ENCODE measurements at places on chromosomes 13 and 19.

GRCh38 chr13:67619995-67620380 lies 389.9 kb upstream of the PCDH9 start:
- no peak for DNase-seq

DNA sequence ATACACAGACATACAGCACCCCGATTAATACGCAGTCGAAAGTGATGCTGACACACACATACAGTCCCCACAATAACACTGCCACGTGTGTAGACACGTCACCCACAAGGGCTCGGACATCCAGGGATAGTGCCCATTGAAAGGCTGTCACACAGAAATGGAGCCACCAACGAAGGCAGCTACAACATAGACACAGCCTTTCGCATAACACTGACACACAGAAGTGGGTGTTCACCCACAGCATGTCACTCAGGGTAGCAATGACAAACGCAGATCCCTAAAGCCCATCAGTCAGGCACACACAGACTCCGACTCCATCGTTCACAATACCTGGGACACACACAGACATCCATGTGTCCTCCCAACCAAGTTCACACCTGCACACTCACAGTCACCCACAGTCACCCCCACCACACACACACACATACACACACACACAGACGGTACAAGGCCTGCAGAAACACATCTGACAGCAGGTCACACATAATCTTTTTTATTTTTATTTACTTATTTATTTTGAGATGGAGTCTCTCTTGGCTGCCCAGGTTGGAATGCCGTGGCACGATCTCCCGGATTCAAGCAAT lies 10.4 kb upstream of the NANOS3 start:
- DNase-seq = no peak

GRCh38 chr13:43307221-43307920 lies 284.0 kb downstream of the DNAJC15 start:
- no peak for DNase-seq

DNA sequence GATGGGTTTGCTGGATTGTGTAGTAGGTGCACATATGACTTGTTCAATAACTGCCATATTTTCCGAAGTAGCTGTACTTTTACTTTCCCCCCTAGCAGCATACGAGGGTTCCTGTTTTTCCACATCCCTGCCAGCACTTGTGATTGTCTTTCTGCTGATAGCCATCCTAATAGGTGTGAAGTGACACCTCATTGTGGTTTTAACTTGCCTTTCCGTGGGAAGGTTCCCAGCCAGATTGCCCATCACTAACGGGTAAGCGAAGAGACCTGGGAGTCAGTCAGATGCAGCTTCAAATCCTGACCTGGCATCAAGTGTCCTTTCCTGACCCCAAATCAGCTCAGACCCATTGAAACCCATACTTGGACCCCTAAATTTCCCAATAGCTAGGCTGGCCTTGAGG lies 4.5 kb downstream of the CLPTM1 start:
- no peak for DNase-seq

DNA sequence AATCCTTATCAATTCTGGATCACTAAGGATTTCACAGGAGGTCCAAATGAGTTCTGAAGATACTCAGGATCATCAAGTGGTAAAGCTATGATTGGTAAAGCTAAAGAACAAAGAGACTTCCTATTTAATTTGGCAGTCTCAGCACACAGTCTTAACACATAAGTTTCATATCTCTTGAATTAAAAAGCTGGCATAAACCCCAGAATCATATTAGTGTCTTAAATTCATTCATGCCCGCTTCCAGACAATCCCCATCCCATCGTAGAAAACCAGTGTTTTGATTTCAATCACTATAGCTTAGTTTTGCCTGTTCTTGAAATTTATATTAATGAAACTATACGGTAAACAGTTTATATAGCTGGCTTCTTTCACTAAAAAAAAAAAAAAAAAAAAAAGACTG lies 278.7 kb downstream of the DIAPH3 start:
- DNase-seq = no peak

- DNase-seq = no peak
Measured at GRCh38 chr19:32896516-32897214, 27.1 kb upstream of the SLC7A9 start.

GRCh38 chr19:23222998-23223652 lies 27.1 kb downstream of the ZNF724 start:
- DNase-seq = no peak

DNA sequence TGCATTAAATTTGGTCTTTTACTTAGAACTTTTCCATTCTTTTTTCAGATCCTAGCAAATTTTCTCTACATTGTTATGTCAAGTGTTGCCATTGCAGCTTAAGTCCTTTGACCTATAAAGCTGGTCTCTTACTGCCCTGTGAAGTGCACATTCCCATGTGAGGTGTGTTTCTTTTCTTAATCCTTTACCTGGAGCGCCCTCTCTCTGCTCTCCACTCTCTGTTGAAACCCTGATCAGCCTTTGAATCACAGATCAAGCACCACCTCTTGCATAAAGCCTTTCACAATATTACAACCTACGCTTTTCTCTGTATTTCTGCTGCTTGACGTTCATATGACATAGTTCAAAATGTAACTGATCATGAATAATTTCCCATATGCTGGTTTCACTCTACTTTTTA lies 84.8 kb downstream of the PCDH17 start:
- DNase-seq = no peak

DNA sequence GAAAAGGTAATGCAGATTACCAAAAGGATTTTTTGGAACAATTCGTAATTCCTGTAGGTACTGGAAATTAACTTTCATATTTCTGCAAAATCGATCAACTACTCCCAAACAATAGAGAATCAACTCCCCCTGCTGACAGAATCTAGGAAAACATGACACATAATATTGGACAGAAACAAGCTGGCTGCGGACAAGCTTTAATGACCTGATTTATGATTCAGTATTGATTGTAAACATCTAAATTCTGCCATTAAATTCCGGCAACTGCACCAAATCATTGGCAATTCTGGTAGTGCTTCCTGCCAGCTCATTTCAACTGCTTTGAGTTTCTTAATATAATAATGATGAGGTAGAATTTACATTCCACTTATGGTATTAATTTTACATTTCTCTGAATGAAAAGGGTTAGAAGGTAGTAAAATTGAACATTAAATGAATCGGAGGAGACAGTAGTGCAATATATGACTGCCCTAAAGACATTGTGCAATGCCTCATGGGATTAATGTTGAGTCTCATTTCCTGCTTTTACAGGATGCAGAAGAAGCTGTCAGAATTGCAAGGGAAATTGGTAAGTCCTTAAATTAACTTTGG lies 146.5 kb downstream of the PCCA start:
- DNase-seq = peak; percentile 38

- peak; percentile 94 for DNase-seq
Measured at GRCh38 chr19:50607874-50608785, 31.6 kb downstream of the SYT3 start.

GRCh38 chr13:103734837-103735236 lies 668.6 kb upstream of the SLC10A2 start:
- no peak for DNase-seq

GRCh38 chr13:78659450-78659730 lies 435 bp upstream of the OBI1 start:
- no peak for DNase-seq

GRCh38 chr13:75934889-75935288 lies 298.8 kb downstream of the LMO7 start:
- DNase-seq = no peak

GRCh38 chr13:58004751-58005150 lies 373.2 kb downstream of the PCDH17 start:
- no peak for DNase-seq

GRCh38 chr13:20787180-20787579 lies 13.4 kb upstream of the EEF1AKMT1 start:
- no peak for DNase-seq

GRCh38 chr13:30645629-30646028 lies 27.9 kb downstream of the USPL1 start:
- DNase-seq = no peak

DNA sequence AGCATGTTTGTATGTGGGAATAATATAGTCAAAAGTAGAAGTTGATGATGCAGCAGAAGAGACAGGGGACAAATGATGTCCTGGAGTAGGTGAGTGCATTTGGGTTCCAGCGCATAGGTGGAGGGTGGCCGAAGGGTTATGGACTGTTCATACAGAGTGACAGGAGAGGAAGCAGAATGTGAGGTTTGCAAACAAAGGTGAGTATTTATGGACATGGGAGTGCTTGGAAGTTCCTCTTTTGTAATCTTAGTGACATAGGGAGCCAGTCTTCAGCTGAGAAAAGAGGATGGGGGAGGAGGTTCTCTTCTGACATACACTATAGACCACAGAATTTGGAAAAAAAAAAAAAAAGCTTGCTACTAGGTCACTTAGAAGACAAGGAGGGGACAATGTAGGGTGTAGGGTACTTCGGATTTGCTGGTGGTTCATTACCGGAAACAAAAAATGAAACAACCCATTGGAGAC lies 331.6 kb downstream of the DLEU7 start:
- DNase-seq = no peak

DNA sequence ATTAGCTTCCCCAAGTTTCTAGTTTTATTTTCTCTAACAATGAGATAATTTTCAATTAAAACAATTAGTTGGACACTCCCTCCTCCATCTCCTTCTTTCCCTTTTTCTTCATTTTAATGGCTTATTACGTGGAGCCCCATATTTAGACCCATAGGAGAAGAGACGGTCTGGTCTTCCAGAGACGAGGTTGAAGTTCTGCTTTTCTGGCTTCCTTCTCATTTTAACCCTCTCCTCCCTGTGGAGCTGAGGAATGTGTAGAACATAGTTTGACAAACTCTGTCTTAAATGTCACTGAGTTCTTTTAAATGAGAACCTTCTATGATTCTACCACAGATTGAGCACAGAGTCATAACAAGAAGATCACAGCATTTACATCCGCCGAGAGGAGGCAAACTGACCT lies 86.8 kb downstream of the EDNRB start:
- DNase-seq = no peak

DNA sequence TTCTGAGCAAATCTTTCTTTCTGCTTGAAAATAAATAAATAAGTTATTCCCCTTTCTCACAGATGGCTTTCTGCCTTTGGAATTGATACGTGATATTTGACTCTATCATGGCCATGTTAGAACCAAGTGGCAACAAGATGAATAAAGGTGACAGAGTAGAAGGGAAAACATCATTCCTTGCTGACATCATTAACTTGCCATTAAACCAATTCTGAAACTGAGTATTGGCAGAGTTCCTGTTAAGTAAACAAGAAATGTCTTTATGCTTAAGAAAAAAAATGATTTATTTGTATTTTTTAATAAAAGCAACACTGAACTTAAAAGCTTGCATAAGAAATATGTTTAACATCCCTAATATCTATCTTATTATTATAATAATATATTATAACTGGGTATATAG lies 828.1 kb downstream of the PCDH9 start:
- DNase-seq = no peak

GRCh38 chr13:100124265-100124664 lies 35.4 kb downstream of the PCCA start:
- no peak for DNase-seq

GRCh38 chr13:21045100-21045499 lies 16.3 kb downstream of the LATS2 start:
- DNase-seq = no peak

DNA sequence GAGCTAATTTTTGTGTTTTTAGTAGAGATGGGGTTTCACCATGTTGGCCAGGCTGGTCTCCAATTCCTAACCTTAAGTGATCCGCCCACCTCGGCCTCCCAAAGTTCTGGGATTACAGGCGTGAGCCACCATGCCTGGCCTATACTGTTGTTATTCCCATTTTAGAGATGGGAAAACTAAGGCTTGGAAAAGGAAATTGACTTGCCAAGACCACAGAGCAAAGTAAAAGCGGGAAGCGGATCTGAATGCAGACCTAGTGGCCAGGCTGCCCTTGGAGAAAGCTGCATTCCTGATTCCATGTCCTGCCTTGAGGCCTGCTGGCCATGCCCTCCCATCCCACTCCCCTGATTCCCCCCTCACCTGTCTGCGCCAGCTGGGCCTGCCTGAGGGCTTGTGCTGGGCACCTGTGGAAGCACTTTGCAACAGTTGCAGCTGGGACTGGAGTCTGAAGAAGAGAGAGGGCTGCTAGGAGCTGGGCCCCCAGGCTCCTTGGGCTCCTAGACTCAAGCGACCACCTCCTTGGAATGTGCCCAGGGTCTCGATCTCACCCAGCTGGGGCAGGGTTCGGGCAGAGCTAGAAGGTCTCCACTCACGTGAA lies 5.7 kb downstream of the PALM3 start:
- no peak for DNase-seq

- DNase-seq = no peak
Measured at GRCh38 chr13:49071341-49071937, 95.7 kb downstream of the FNDC3A start.

- DNase-seq = no peak
Measured at GRCh38 chr13:53028637-53029203, at the start of gene OLFM4. Gene OLFM4 (plus strand): TSS chr13:53028813. CDS start chr13:53028837, 24 bp downstream.

- DNase-seq = no peak
Measured at GRCh38 chr19:6602729-6603114, 11.8 kb upstream of the CD70 start.

DNA sequence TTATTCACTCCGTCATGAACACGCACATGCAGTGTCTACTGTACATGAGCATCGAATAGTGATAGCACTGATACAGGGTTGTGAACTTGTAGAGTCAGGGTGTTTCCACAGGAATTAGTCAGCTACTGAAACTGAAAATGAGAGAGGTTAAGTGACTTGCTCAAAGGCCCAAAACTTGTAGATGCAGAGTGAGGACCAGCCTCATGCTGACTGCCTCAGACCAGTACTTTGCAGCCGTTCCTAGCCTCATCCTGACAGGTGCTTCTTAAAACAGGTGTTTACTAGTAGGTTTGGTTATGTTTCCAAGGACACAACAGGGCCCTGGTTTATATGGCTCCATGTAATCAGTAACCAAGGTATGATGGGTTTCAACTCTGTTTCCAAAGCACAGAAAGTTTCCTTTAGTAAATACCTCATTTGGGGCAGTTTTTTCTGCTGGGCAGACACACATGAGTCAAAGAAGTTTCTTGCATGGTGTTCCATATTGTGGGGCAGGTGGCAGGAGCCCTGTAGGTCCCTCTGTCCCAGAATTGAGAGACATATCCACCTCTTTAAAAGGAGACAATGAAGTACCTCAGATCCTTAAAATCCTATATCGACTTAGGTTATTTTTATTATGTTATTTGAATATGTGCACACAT lies 16.0 kb downstream of the FGF9 start:
- DNase-seq = no peak

GRCh38 chr19:35885225-35885738 lies 15.1 kb downstream of the NFKBID start:
- no peak for DNase-seq

DNA sequence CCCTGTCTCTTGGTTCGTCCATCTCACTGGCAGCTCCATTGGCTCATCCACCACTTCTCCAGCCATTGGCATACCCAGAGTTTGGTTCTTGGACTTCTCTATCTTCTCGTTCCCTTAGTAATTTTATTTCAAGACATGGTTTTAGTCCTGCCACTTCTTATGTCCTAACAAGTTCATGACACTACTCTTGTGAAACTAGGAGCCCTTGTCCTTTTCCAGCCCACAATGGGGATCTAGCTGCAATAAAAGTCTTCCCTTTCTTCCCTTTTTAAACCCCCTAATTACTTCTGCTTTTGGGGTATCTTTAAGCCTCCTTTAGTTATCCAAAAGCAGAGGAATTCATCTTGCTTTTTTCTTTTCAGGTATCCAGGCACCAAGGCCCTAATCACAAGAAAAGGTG lies 2.9 kb upstream of the RCBTB2 start:
- DNase-seq = no peak

Measured in HAP-1 (cell line).